Dermis microvascular lymphatic vessel endothelial cell (primary cell): ENCODE measurements at places on chromosomes 4 and X.
A peak's percentile ranks its signal among the peaks of the same experiment; 100 is the strongest.

- DNase-seq, result no peak
Measured at GRCh38 chrX:24448762-24449250, 16.3 kb upstream of the PDK3 start.

- no peak for DNase-seq
Measured at GRCh38 chr4:76752861-76753501, 145.0 kb downstream of the SOWAHB start.

GRCh38 chr4:4200624-4201023 lies 26.1 kb downstream of the OTOP1 start:
- DNase-seq, result no peak

DNA sequence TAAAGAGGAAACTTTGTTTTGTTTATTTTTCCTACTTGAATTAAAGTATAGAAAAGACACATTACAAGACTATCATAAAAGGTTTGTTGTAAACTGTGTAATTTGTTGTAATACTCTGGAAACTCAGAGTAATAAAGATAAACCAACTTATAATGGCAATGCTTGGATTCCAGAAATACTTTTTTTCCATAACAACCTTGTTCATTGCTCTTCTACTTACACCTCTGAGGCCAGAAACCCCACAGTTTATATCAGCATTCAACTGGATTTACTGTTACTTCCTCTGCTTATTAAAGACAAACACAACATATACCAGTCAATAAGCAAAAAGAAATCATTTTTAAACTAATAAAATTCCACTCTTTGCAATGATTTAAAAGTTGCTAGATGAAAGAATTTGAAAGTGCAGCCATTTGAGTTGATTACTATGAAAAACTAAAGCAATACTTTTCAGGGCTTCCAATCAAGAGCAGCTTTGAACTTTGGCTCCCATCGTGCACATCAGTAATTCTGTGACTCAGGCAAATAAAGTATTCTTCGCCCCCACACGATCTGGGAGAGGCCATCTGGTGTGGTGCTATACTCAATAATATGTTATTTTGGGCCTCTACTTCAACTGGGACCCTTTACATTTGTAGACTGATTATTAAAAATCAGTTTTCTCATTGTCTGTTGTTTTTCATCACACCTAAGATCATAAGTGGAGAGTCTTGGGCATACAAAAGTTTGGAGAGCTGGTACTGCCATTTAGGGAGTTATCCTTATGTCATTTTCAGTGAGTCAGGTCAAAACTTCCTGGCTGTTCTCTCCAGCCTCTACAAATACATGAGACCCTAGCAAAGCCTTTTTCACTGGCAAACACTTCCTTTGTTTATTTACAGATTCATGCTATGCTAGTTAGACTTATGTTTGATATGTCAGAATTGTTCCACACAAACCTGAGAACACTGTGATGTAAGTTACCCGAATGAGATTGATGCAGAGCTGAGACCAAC lies 20.5 kb downstream of the DDIT4L start:
- DNase-seq, result no peak

- no peak for DNase-seq
Measured at GRCh38 chrX:42920752-42921151, 142.8 kb upstream of the PPP1R2C start.

- DNase-seq, result no peak
Measured at GRCh38 chrX:103155201-103155600, 59.7 kb upstream of the BEX4 start.

DNA sequence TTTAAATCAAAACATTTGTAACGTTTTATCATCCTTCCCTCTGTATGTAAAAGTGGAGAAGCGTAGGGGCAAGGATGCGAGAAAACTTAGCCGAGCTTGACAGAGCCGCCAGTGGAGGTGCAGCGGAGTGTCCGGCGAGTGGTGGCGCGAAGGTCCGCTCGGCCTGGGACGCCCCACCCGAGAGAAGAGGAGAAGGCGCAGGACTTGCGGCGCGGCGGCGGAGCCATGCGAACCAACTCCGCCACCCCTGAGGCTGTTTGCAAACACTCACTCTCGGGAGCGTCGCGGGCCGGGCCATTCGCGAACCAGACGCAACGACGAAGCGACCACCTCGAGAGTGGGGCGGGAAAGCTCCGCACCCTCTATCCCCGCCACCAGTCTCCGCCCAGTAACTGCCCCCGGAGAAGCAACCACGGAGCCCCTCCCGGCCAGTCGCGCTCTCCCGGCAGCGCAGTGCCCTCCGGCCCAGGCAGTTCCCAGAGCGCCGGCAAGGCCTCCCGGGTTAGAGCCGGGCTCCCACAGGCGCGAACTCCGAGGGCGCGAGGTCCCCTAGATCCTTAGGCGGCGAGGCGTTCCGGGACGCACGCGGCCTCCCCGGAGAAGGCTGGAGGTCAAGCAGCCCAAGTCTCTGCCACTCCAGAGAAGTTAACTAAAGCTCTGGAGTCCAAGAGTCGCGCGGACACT lies 2.3 kb upstream of the MAB21L2 start:
- DNase-seq, result no peak

DNA sequence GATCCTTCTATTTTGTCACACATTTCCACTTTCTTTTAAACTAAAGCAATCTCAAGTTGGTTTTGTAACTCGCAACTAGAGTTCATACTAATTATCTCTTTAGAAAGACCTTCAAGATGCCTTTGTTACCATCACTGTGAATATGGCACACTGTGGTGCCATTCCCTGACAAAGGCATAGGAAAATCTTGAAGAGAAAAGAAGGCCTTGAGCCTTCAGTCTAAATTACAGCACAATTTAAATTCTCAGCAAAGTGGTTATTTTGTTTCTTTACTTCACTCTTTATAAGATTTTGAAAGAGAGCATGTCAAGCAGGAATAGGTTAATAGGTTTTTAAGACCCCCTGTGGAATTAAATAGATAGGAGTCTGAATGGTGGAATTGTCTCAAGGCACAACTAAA lies 89.0 kb upstream of the BANK1 start:
- DNase-seq, result no peak

DNA sequence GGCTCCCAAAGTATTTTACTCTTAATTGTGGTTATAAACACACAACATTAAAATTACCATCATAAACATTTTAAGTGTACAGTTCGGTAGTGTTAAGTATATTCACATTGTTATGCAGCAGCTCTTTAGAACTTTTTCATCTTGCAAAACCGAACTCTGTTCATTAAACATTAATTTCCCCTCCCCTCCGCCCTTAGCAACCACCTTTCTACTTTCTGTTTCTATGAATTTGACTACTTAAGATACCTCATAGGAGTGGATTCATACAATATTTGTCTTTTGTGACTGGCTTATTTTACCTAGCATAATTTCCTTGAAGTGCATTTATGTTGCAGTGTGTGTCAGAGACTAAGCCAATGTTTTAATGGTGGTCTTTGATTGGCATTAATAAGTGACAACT lies 32.6 kb downstream of the IL13RA1 start:
- no peak for DNase-seq

DNA sequence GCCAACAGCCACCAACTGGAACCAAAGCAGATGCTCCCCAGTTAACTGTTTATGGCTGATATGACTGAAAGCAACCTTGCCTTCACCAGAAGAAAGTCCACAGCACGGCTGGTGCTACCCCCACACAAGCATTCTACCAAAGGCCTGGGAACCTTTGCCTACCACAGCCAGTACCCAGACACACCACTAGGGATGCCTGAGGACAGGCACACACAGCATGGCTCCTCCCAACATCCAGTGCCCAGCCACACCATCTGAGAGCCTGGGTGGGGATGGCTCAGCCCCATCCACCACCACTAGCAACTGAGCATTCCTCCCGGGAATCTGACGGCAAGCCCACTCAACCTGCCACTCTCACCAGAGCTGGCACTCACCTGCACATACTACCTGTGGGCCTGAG lies 178.6 kb downstream of the SLC7A11 start:
- no peak for DNase-seq

GRCh38 chr4:25797136-25797535 lies 65.7 kb downstream of the SEL1L3 start:
- DNase-seq, result no peak

GRCh38 chrX:140505421-140506337 lies 810 bp upstream of the SOX3 start:
- no peak for DNase-seq

GRCh38 chr4:72689923-72690322 lies 120.9 kb upstream of the ADAMTS3 start:
- no peak for DNase-seq

- no peak for DNase-seq
Measured at GRCh38 chr4:174277433-174277832, 6.0 kb downstream of the FBXO8 start.

DNA sequence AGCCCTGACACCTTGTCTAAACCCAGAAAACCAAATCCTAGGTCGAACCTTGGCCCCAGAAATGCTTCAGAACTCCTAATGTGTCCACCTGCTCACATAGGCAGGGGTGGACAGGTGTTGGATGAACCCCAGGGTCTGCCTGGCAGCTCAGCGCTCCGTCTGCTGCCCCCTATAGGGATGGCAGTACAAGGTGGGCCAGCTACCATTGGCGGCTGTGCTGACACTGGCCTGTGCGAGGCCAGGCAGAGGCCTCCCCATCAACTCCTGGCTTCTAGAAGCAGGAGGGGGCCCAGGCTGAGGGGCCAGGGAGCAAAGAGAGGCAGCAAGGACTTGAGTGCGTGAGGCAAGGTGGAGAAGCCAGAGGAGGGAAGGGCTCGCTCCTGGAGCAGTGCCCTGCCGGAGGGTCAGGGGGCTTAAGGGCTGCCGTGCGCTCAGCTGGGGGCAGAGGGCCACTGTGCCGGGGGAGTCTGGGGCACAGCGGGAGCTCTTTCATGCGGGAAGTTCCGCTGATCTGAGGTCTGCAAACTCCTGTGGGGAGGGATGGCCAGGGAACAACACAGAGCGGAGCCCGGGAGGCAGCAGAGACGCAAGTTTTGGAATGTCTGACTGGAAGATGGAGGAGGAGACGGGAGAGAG lies 20.6 kb downstream of the CCNQ start:
- no peak for DNase-seq

- no peak for DNase-seq
Measured at GRCh38 chr4:118761397-118762016, 74.4 kb downstream of the SEC24D start.

DNA sequence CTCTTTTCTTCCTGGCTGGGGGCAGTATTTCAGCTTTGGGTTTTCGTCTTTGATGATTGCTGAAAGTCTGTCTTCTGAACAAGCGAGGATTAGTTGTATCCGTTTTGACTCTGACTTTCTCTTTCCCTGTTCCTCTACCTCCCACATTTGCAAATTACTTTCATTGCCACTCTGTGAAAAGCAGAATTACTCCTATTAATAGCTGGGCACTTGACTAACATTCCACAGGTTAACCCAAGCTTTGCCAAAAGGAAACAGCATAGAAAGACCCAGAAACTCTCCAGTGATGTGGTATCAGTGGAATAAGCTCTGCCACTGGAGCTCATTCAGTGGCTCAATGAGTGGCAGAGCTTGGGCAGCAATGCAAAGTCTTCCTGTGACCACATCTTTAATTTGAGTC lies 238.9 kb downstream of the PALLD start:
- DNase-seq, result no peak

GRCh38 chr4:54683616-54684346 lies 26.0 kb downstream of the KIT start:
- peak; percentile 48 for DNase-seq

DNA sequence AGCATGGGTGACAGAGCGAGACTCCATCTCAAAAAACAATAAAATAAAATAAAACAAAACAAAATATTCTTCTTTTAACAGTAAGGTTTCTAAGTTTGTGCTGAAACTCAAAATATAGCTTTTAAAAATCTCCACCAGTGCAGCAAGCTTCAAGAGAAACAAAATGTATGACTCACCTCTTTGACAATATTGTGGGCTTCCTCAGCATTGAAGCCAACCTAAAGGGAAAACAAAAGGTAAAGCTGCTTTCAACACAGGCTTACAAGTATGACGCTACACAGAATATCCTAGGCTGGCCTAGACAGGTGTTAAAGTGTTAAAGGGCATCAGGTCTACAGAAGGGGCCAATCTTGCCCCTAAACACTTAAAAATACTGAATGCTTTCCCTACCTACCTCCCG lies 1.2 kb downstream of the DYNLT3 start:
- no peak for DNase-seq

DNA sequence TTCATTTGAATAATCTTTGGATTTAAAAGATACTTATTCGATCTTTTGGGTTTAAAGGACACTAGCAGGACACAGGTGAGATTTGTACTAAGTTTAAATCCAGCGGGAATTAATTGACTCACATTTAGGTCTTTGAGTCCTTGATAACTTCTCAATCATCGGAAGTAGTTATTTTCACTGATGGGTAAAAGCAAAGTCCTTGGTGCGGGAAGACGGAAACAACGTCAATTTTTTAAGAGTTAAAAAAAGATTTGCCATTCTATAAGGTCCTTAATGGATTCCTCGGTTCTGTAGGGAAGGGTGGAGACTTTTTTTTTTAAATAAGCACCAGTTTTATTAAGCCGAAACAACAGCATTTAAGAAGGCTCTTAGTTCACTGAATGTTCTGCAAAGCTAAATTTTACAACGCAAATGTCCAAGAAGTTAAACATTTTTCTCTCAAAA lies 2.9 kb downstream of the TMSB4X start:
- DNase-seq, result no peak

- DNase-seq, result no peak
Measured at GRCh38 chrX:118153270-118153669, 36.7 kb upstream of the KLHL13 start.

DNA sequence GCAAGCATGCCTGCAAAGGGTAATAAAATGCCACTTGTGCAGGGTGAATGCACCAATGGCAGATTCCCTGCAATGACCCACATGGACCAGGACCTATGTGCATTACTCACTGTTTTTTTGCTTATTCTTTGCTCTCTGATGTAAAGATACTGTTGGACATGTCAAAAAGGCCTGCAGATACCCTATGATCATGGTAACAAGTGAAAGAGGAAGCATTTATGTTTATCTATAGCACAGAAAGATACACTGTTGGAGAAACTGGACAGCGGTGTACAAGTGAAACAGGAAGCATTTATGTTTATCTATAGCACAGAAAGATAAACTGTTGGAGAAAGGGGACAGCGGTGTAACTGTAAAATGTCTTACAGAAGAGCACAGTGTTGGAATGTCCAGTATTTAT lies 127.5 kb downstream of the PAPSS1 start:
- no peak for DNase-seq

DNA sequence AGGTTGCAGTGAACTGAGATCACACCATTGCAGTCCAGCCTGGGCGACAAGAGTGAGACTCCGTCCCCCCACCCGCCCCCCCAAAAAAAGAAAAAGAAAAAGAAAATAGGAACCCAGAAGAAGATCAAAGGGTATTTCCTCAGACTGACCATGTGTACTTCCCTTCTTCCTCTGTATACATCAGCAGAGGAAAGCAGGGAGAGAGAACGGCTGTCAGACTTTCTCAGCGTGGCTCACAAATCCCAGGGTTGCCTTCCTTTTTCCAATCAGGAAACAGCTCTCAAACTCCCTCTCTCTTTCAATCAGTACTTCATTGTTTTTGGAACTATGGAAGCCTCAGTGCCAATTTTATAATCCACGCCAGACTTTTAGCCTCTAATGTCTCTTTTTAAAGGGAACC lies 59.1 kb downstream of the CHRNA9 start:
- DNase-seq, result no peak

GRCh38 chrX:152917656-152918579 lies 20.1 kb downstream of the ZNF185 start:
- no peak for DNase-seq
